ENCODE measurements at places on chromosomes 5 and 9. TPM values are rescaled to one million over a fixed set of nuclear protein-coding genes. Genes with fewer than 3 reads are reported as not detected.

- DNase-seq, result no peak
Measured at GRCh38 chr5:180467028-180467975, 26.9 kb upstream of the CNOT6 start.

- no peak for DNase-seq
Measured at GRCh38 chr9:131981116-131981776, 98.4 kb downstream of the MED27 start.

GRCh38 chr9:68555437-68556150 is 14.9 kb upstream of the TMEM252 start:
- DNase-seq, result no peak

GRCh38 chr5:140041492-140042392 is 1.4 kb downstream of the NRG2 start:
- peak; percentile 1 for DNase-seq

DNA sequence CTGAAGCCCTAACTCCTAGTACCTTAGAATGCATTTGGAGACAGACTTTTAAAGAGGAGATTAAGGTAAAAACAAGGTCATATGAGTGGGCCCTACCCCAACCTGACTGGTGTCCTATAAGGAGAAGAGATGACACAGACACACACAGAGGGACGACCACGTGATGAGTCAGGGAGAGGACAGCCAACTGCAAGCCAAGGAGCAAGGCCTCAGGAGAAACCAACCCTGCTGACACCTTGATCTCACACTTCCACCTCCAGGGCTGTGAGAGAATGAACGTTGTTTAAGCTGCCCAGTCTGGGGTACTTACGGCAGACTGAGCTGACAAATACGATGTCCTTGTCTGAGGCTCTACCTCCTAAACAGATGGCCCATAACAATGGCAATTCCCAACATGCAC is 93.6 kb downstream of the ROR2 start:
- DNase-seq, result no peak

DNA sequence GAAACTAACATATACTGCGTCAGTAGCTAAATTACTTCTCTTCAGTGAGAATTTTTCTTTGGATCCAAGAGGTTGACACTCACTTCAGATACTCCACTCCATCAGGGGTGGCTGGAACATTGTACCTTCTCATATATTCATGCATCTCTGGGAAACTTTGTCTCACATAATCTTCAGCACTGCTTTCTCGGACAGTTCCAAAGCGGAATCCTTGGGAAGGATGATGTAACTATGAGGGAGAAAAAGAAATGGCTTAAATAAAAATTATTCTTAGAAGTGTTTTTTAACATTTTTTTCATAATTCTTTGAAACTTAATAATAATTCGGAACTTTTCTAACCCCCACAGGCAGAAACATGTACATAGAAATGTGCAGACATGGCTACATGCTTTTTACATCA is 33.4 kb upstream of the PPP3R2 start:
- no peak for DNase-seq

DNA sequence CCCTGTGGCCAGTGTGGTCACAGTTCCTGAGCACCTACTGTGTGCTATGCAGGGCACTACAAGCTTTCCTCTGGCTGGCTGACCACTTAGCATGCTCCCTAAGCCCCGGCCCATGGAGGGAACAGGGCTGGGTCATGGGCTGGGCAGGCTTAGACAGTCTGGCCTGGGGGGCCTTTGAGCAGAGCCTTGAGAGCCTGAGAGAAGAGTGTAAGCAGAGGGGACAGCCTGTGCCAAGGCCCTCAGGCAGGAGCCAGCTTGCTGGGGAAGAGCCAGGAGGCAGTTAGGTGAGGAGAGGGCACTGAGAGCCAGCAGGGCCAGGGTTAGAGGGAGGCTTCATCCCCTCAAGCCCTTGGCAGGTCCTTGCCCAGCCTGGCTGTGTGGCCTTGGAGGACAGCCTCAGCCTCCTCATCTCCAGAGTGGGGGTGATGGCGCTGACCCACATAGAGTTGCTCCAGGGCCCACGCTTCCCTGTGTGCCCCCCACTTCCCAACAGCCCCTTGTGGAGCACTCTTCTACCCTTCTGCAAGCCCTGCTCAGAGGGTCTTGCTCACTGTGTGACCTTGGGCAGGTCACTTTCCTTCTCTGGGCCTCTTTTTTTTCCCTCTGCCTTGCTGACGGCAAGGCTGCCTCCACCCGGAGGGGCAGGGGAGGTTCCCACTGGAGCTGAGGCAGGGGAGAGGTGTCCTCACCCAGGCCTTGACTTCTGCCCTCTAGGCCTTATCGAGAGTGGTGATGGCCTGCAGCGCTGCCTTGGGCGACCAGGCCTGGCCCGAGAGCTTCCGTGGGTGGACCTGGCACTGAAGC is 107.1 kb downstream of the PHF2 start:
- no peak for DNase-seq

- peak; percentile 36 for DNase-seq
Measured at GRCh38 chr5:60972231-60972630, 27.2 kb downstream of the NDUFAF2 start.

DNA sequence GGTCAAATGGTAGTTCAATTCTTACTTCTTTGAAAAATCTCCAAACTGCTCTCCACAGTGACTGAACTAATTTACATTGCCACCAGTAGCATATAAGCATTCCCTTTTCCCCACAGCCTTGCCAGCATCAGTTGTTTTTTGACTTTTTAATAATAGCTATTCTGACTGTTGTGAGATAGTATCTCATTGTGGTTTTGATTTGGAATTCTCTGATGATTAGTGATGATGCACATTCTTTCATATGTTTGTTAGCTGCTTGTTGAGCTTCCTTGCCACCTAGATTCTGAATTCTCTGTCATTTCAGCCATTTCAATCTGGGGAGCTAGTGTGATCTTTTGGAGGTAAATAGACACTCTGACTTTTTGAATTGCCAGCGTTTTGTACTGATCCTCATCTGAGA is 24.0 kb downstream of the CDK20 start:
- no peak for DNase-seq

- DNase-seq, result no peak
Measured at GRCh38 chr5:67809589-67809988, 406.0 kb upstream of the PIK3R1 start.

GRCh38 chr5:164742025-164742424 is 1236.6 kb downstream of the MAT2B start:
- no peak for DNase-seq

DNA sequence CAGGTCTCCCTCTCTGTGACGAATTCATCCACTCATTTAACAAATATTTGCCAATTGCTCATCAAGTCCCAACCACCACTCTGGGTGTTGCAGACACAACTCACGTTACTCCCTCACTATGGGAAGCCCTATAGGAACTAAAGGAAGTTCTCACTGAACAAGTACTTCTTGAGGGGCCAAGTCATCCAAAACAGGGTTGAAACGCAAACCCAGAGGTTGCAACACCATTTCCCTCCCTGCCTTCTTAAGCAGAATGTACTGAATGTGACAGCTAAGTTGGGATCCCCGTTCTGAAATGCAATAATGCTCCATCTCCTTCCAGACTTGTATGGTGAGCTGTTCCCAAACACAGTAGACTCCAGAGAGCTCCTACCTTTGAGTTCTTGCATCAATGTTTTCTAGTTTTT is 34.3 kb downstream of the EPB41L4B start:
- DNase-seq, result no peak

DNA sequence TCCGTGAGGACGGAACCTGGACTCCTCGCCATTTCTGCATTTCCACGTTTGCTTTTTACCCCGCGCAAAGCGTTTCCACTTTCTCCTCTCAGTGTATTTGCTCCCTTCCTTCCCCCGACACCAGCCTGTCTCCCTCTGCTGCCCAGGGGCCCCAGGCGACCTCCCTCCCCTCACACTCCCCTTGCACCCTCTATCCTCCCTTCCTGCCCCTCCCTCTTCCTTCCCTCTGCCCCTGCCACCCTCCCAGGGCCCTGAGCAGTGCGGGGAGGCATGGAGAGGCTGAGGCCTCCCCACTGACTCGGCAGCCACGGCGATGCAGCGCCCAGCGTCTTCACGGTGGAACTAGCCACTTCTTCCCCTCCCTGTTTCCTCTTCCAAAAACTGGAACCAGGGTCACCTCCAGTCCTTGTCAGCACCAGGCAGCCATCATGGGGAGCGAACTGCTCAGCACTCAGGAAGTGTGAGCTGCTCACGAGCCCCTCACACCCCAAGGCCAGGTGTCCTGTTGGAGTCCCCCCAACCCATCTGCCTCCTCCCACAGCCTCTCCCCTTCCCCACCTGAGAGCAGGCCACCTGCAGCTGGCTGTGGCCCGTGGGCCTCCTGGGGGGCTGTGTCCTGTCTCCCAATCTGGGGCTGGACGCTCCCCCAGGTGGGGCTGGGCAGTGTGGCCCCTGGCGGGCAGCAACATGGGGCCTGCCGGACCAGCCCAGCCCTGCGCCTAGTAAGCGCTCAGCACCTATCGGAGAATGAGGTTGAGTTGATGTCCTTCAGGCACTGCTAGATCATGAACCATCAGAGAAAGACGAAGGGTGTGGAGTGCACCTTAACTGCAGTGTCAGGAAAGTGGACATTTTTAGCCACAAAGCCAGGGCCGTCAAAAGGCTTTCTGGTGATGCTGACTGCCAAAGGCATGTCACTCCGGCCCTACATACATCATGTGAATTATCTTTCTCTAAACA is 17.5 kb downstream of the UBE2QL1 start:
- no peak for DNase-seq

GRCh38 chr9:4985386-4986266 is 554 bp downstream of the JAK2 start:
- peak; percentile 47 for DNase-seq

GRCh38 chr5:81717860-81718259 is 33.0 kb downstream of the SSBP2 start:
- DNase-seq, result no peak

- DNase-seq, result no peak
Measured at GRCh38 chr5:10760096-10760920, 726 bp downstream of the DAP start.

Gene ANGPTL2
- total RNA-seq, result not detected

Gene ARHGEF39
- 18.7 TPM for total RNA-seq

Gene SLC12A2
- total RNA-seq, result 16.9 TPM

Gene CER1
- not detected for total RNA-seq

Gene PCDHB8
- not detected for total RNA-seq

Gene HACD4
- total RNA-seq, result 5.3 TPM

Gene HMMR
- total RNA-seq, result 85.0 TPM

Gene WDR5
- 64.6 TPM for total RNA-seq

Gene PDLIM4
- total RNA-seq, result not detected
